Stimulated activated CD8-positive, alpha-beta memory T cell treated with anti-CD3 and anti-CD28 coated beads, Interleukin-2, amount 100 ng/mL, for 48 hours (primary cell): ENCODE measurements at places on chromosomes 5 and 9.
A peak's percentile ranks its signal among the peaks of the same experiment; 100 is the strongest.

DNA sequence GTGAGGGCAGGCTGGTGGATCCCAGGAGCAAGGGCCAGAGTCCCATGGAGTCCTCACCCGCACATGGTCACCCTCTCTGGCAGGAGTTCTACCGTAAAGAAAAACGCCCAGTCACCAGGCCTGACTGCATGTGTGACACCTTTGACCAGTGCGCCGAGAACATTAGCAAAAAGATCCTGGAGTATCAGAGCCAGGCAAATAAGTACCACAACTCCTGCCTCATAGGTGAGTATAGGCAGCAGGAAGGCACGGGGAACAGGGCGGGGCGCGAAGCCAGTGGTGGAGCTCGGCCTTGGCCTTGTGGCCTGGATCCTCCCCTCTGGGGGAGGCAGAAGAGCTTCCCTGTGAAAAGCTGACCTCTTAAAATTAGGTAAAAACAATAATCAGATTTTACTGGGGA lies 45.4 kb upstream of the TDRD7 start:
- DNase-seq, result no peak

DNA sequence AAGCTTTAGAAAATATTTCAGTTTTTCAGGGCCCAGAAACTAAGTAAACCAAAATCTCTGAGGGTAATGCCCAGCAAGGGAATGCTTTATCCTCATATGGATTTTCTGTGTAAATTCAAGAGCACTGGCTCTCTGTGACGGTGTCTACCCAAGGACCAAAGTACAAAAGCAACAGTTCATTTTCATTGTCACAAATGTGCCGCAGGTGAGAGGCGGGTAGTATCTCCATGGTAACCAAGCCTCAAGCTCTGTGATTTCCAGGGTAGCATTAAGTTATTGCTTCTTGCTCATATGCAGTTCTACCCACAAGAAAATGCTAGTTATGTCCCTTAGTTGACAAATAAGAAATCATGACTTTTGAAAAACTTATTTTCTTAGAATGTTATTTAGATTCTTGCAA lies 164.3 kb downstream of the MTRR start:
- DNase-seq, result no peak

DNA sequence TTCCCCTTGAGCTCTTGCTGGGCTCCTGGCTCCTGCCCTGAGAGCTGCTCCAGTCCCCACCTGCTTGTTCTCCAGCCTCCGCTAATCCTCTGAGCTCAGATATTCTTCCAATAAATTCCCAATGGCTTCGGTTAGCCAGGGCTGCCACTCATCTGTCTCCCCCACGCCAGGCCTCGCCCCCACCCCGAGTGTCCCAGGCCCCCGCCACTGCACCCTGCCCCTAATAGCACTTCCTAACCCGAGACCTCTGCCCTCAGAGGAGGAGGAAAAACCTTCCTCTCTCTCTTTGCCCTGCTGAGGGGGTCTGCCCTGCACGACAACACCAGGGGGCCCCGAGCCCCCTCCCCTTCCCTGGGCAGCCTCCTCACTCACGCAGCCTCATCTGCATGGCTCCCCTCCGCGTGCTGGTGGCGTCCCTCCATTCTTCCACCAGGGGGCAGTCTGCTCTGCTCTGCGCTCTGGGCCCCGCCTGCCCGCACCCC lies 5.4 kb upstream of the LCN15 start:
- peak; percentile 44 for DNase-seq

DNA sequence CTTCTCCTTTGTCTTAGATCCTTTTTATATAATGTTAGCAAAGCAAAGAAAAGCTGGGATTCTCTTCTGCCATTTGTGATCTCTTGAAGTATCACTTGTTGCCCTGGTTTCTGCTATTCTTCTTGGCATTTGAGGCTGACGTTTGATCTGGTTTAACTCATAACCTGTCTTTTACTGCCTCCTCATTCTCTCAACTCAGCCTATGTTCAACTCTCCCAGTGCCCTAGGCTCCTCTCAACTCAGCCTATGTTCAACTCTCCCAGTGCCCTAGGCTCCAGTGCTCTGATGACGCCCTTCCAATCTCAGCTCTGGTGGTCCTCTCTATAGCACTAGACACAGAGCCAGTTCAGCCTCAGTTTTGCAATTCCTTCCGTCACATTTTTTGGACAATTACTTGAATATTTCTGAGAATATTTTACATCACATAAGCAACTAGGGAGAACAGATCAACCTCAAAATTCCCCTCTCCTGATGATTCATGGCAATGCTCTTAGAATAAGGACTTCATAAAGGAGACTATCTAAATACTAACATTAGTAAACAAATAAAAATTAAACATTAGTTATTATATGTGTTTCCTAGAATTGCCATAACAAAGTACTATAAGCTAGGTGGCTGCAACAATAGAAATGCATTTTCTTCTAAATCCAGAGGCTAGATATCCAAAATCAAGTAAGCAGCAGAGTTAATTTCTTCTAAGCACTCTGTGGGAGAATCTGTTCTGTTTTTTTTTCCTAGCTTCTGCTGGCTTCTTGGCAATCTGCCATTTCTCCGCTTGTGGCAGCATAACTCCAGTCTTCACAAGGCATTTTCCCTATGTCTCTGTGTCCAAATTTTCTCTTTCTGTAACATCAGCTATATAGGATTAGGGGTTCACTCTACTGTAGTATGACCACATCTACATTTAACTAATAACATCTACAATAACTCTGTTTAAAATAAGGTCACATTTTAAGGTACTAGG lies 662.1 kb upstream of the FTMT start:
- no peak for DNase-seq

DNA sequence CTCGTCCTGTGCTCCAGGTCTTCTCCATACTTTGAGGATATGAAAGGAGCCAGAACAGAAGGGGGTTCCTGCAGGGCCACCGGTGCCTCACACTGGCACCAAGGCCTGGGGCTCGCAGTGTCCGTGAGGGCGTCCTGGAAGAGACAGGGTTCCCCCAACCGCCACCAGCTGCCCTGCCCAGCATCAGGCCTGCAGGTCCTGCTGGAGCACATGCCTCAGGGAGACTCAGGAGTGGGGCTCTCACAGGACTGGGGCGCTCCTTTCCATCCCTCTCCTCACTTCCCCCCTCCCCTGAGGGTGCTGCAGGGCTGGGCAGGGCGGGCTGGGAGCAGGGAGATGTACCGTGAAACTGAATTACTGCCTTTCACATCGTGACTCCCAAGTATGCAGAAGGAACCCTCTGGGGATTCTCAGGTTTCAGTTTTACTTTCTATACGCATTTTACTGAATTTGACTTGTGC lies 31.7 kb downstream of the CEP72 start:
- DNase-seq, result no peak

GRCh38 chr5:179209359-179210150 lies 135.7 kb downstream of the ADAMTS2 start:
- no peak for DNase-seq

GRCh38 chr9:14565352-14566016 lies 127.7 kb downstream of the ZDHHC21 start:
- DNase-seq, result no peak

GRCh38 chr9:133154097-133154989 lies 9.4 kb downstream of the GBGT1 start:
- DNase-seq, result no peak

DNA sequence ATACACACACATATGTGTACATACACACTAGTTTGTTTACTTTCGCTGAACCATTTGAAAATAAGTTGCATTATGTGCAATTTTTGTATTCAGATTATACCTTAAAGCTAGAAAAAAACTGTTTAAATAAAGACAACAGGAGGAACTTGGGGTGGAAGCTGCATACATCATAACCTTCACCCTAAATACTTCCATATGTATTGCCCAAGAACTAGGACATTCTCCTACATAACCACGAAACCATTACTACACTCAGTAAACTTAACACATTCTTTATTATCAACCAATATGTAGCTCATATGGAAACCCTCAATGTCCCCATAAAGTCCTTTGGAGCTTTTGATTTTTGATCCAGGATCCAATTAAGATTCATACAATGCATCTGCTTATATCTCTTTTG lies 83.3 kb downstream of the GIN1 start:
- DNase-seq, result no peak

DNA sequence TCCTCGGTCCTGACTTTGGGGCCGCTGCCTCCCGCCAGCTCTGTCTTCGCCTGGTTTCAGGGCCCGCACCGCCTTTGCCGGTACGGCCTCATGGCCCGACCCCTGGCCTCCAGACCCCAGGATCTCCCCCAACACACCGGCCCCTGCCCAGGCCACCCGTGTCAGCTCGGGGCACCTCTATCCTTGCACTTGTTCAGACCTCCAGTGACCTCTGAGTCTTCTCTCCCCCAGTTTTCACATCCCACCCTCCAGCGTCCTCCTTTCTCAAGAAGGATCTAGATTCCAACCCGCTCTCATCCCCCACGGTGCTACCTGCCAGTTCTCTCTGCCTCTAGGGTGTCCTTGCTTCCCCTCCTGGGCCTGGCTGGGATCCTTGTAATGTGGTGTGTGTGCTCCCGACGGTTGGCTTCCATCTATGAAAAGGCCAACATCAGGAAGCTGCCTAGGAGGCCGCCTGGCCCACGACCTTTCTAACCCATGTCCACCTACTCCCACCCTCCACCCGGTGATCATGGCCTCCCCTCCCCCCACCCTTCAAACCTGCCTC lies 61.1 kb downstream of the SPATA31C2 start:
- no peak for DNase-seq

DNA sequence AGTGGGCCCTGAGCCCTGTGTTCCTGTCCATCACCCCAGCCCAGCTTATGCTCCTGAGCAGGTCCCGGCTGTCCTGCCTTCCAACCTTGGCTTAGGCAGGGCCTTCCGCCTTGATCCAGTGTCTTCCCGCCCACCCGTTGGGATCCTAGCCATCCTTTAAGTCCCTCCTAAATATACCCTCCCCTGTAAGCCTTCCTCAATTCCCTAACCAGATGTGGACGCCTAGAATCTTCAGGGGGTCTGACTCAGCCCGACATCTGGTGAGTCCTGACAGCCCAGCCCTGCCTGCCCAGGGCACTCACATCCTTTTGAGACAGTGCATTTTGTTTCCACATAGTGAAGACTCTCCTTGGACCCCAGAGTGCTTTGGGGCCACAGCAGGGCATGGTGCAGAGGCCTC lies 23.7 kb downstream of the SLC6A7 start:
- no peak for DNase-seq

DNA sequence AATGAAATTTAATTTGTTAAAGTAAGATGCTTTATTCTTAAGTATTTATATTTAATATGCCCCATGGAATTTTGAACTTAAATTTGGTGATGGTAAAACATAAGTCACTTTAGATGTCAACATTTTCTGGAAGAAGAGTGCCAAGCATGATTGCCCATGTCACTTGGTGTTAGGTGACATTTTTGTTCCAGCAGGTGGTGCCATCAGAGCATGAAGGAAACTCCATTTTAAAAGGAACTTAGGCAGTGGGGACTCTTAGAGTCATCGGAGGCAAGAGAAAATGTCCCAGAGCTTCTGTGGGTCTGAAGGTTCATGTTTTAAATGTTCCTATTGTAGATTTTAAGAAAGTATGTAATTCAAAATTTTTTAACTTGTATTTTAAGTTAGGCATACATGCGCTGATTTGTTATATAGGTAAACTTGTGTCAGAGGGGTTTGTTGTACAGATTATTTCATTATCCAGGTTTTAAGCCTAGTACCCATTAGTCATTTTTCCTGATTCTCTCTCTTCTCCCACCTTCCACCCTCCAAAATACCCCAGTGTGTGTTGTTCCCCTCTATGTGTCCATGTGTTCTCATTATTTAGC lies 789.3 kb downstream of the SEMA5A start:
- no peak for DNase-seq

- DNase-seq, result no peak
Measured at GRCh38 chr9:33239921-33240320, at the start of gene SPINK4. SPINK4 (plus strand) TSS chr9:33240167; CDS start chr9:33240209, 42 bp downstream.

- no peak for DNase-seq
Measured at GRCh38 chr5:94856257-94856800, 237.9 kb downstream of the SLF1 start.

DNA sequence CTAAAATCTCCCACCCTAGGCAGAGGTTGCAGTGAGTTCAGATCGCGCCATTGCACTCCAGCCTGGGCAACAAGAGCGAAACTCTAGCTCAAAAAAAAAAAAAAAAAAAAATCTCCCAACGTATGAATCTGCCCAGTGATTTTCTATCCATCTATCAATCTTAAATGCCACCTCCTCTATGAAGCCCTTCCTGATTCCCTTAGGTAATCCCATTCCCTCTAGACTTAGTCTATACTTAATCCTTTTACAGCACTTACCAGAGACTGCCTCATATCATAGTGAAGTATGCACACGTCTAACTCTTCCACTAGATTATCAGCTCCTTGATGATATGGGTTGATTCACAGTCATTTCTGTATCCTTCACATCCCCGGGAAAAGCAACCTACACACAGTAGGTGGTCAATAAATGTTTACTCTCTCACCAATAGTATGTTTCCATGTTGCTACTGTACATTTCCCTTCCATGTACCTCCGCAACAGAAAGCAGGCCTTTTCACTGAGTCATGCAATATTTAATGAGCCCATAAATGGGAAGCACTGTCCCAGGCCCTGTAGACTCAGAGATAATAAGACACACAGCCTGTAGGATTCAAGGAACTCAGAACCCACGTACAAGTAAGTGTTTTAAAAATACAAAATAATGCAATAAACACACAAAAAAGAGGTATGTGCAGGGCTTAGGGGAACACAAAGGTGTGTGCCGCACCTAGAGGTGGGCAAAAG lies 1.2 kb downstream of the DROSHA start:
- no peak for DNase-seq

- no peak for DNase-seq
Measured at GRCh38 chr5:56585461-56585860, 229.9 kb upstream of the MAP3K1 start.

GRCh38 chr5:65530904-65531303 lies 32.1 kb downstream of the CENPK start:
- no peak for DNase-seq
